ENCODE measurements at places on chromosomes 5 and 9. TPM values are rescaled to one million over a fixed set of nuclear protein-coding genes. Genes with fewer than 3 reads are reported as not detected.

Gene RNF208
- not detected for total RNA-seq

Gene ZNF658
- 3.9 TPM for total RNA-seq

Gene CER1
- not detected for total RNA-seq

Gene SLC25A2
- 0.64 TPM for total RNA-seq
